ENCODE measurements at places on chromosomes 2 and 18. TPM values are rescaled to one million over a fixed set of nuclear protein-coding genes. Genes with fewer than 3 reads are reported as not detected.

GRCh38 chr2:191806396-191806795, 40.5 kb downstream of the CAVIN2 start:
- no peaks in the 10 kb centered on the region for H3K27me3 ChIP-seq
- H3K27ac ChIP-seq, result no peak overlapping the region
- H3K4me1 ChIP-seq, result no peaks in the 10 kb centered on the region
- no peaks in the 10 kb centered on the region for H3K36me3 ChIP-seq
- H3K4me3 ChIP-seq, result no peak overlapping the region
- no peak for DNase-seq

GRCh38 chr18:46283895-46284295, 179.7 kb downstream of the HAUS1 start:
- H3K4me3 ChIP-seq, result no peak overlapping the region
- no peaks in the 10 kb centered on the region for H3K4me1 ChIP-seq
- H3K36me3 ChIP-seq, result no peaks in the 10 kb centered on the region
- H3K27me3 ChIP-seq, result no peaks in the 10 kb centered on the region
- no peak overlapping the region for H3K27ac ChIP-seq

Gene BBS5
- 1.7 TPM for total RNA-seq

DNA sequence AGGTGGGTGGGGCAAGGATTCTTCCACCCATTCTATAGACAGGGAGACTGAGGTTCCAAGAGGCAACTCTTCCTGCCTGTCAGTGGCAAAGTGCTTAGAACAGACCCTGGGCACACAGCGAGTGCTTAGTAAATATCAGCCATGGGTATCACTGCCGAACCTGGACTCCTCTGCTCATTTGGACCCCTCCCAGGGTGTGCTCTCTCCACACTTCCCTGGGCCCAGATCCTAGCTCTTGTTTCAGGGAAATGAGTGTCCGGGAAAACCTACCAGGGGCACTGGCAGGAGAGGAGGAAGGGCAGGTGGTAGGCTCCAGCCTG, 136.3 kb downstream of the CYP26B1 start:
- H3K36me3 ChIP-seq, result no peaks in the 10 kb centered on the region
- no peaks in the 10 kb centered on the region for H3K27me3 ChIP-seq
- no peaks in the 10 kb centered on the region for H3K4me1 ChIP-seq
- H3K27ac ChIP-seq, result no peak overlapping the region
- H3K4me3 ChIP-seq, result no peak overlapping the region

DNA sequence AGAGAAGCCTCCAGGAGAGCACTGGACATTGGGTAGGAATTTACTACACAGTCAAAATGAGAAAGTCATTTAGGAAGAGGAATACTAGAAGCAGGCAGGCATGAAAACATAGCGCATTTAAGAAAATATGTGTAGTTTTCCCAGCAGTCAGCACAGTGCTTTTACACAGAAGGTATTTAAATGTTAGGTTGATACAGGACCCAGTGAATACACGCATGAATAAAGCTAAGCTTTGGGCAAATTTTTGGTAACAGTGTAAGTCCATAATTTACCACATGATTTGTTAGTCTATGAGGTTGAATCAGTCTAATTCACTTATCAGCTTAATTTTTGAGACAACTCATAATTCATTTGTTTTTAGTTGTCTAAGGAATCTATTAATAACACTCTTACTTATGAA, 421.7 kb upstream of the CDH20 start:
- H3K27me3 ChIP-seq, result no peaks in the 10 kb centered on the region
- DNase-seq, result no peak
- H3K27ac ChIP-seq, result no peak overlapping the region
- no peaks in the 10 kb centered on the region for H3K36me3 ChIP-seq
- H3K4me3 ChIP-seq, result no peak overlapping the region

Gene HOXD9
- 0.14 TPM for total RNA-seq

DNA sequence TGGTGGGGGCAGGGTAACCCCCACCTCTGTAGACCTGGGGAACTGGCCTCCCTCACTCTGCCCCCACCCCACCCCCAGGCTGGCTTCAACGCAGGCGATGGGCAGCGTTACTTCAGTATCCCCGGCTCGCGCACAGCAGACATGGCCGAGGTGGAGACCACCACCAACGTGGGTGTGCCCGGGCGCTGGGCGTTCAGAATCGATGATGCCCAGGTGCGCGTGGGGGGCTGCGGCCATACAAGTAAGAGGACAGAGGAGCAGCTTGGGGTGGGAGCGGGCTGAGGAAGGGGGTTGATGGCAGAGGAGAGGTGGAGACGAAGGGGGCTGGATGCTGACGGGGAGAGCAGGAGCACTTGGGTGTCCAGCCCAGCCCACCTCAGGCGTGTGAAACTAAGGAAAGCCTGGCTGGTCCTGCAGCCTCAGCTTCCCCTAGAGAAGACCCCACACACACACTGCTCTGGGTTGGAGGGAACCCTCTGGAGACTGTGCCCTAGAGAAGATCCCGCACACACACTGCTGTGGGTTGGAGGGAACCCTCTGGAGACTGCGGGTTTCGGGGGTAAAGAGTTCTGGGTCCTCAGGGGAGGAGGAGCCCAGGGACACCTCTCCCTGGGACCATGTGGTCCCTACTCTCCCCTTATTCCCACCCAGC, 36.2 kb downstream of the SNED1 start:
- peak overlapping the region; percentile 54 for H3K27ac ChIP-seq
- H3K36me3 ChIP-seq, result no peaks in the 10 kb centered on the region
- no peak for DNase-seq
- no peaks in the 10 kb centered on the region for H3K27me3 ChIP-seq
- H3K4me3 ChIP-seq, result no peak overlapping the region
- peaks cover 27% of the 10 kb centered on the region for H3K4me1 ChIP-seq

Gene CCDC85A
- 0.76 TPM for total RNA-seq

Gene NCKAP1
- total RNA-seq, result 23.7 TPM
